WTC11 (cell line): ENCODE measurements at places on chromosomes 5 and 9. TPM values are rescaled to one million over a fixed set of nuclear protein-coding genes. Genes with fewer than 3 reads are reported as not detected.

Gene GNA14
- total RNA-seq = 20.4 to 26.7 TPM (median 21.0 TPM) in 3 replicates

Gene SPAG8
- 0.16 to 0.72 TPM (median 0.50 TPM) in 3 replicates for total RNA-seq

Gene FBXW11
- 48.4 to 52.2 TPM (median 51.2 TPM) in 3 replicates for total RNA-seq

DNA sequence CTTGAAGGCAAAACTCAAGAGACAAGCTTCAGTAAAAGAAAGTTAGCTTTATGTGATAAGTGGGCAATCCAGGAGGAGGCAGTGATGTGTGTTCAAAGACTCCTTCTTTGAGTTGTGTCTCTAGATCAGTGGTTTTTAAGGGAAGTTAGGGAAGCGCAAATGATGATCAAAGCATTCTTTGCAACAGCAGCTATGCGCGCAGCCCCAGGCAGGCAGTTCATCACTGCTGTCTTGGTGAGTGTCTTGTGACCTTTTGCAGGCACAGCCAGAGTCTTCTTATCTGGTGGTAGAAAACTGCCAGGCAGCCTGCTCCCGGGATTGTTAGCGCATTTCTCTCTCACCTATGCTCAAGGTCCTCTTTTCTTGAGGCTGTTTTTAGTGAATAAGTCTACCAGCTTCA, 40.3 kb upstream of the CLK4 start:
- H3K27me3 ChIP-seq = peaks cover 2% of the 10 kb centered on the region
- no peak overlapping the region for H3K27ac ChIP-seq
- H3K4me1 ChIP-seq = no peaks in the 10 kb centered on the region
- DNase-seq = no peak
- H3K4me3 ChIP-seq = no peak overlapping the region

DNA sequence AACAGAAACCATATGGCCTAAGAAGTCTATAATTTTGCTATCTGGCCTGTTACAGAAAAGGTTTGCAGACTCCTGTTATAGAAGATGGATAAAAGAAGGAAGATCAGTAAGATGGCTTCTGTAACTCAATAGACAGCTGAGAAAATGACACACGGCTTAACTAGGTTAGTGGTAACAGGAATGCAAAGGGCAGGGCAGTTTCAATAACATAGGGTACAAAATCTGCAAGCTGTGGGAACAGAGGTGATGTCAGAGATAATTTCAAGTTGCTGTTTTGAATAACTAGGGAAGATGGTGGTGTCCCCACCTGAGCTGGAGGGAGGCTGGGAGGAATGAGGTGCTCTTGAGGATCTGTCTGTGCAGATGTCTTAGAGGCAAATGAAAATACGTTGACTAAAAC, 106.5 kb downstream of the GLIS3 start:
- no peak overlapping the region for H3K4me3 ChIP-seq
- no peaks in the 10 kb centered on the region; the same call in 1 of the 2 replicates for H3K27me3 ChIP-seq
- H3K27ac ChIP-seq = no peak overlapping the region
- peaks cover 33% of the 10 kb centered on the region for H3K36me3 ChIP-seq

- no peaks in the 10 kb centered on the region for H3K27me3 ChIP-seq
- no peak for DNase-seq
- H3K27ac ChIP-seq = no peak overlapping the region
- H3K36me3 ChIP-seq = no peaks in the 10 kb centered on the region
Observed at GRCh38 chr9:88766778-88767503, 224.3 kb upstream of the S1PR3 start.
